ENCODE measurements at places on chromosomes 7 and 10.
A peak's percentile ranks its signal among the peaks of the same experiment; 100 is the strongest.

DNA sequence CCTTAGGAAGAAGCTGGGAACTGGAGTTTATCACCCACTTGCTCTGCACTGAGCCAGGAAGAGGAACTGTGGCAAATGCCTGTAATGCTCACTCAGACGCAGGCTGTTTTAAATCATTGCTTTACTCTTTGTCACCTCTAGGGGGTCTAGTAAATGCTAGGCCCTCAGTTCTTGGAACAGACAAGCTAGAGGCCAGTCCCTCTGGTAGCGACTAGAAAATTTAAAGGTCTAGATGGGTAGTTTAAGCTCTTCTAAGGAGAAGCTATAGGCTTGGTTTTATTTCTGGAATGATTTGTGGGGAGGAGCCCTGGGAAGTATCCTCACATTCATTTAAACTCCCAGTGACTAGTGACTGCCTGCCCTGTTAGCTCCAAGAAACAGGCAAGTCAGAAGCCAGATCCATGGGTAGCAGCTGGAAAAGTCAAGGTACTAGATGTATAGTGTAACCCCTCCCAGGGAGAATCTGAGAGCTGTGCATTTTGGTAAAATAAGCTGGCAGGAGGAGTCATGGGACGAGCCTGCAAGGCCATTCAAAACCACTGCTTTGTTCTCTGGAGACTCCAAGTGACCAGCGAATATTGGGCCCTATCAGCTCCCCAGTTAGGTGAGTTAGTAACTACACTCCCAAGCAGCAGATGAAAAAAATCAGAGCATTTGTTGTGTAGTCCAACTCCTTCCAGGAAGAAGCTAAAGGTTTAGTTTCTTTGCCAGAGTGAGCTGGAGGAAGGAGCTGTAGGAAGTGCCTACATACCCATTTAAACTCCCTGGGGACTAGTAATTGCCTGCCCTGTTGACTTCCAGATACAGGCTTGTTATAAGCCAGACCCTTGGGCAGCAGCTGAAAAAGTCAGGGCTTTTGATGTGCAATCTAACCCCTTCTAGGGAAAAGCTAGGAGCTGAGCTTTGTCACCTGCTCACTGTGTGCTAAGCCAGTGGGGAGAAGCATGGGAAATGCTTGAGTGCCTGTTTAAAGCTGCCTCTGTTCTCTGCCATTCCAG is 68.9 kb downstream of the DYNC1I1 start:
- peak; percentile 52 for DNase-seq

DNA sequence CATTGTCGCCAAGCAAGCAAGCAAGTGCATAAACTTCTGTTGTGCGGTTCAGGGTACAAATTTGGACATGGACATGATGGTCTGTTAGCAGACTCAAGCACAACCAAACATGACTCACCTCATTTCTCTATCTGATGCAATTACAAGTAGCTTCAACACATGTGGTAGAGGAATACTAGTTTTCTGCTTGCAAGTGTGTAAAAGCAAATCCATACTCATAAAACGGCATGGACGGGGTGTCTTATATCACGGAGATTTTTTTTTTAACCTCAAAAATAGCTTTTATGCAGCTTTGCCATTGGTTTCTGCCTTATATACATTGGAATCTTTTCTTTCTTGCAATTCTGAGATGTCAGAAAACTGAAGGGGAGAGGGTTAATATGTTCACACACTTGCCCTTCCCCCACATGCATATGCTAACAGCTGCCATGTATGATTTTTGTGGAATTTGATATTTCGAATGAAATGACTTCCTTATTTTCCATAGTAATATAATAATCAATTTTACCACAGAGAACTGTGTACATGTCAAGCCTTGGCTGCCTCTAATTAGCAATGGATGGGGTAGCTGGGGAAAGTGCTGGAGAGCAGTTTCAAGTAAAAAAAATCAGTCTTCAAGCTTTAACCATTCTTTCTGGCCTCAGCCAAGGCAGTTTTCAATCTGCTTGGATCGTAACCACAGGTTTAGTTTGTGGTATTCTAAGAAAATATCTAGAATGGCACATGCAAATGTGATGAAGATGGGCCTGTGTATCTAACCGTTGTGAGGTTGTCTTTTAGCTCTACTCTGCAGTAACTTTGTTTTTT is 106.0 kb upstream of the PDCD4 start:
- peak; percentile 71 for DNase-seq

DNA sequence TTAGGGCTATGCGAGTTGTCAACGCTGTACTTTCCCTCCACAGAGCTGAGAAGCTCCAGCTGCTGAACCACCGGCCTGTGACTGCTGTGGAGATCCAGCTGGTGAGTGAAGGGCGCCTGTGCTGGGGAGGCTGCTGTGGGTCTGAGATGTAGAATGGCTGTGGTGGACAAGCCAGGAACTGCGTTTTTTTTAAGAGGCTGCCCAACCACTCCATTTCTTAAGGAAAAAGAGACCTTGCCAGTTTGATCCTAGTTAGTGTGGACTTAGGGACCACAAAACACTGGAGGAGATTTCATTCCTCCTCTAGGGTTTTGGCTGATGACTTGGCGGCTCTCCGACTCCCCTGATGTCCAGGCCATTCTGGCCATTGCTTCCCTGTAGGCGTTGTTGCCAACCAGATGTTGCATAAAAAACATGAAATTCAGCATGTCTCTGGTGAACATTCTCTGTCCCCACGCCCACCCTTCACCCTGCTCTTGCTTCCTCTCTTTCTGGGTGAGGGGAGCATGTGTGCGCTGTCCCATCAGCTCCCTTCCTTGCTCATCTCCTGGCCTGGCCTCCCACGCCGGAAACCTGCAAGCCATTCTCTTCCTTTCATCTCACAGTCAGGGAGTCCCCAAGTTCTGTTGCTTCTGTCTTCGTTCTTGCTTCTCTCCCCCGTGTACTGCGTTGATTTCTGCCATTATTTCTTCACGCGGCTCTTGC is 30.9 kb downstream of the CRCP start:
- no peak for DNase-seq

DNA sequence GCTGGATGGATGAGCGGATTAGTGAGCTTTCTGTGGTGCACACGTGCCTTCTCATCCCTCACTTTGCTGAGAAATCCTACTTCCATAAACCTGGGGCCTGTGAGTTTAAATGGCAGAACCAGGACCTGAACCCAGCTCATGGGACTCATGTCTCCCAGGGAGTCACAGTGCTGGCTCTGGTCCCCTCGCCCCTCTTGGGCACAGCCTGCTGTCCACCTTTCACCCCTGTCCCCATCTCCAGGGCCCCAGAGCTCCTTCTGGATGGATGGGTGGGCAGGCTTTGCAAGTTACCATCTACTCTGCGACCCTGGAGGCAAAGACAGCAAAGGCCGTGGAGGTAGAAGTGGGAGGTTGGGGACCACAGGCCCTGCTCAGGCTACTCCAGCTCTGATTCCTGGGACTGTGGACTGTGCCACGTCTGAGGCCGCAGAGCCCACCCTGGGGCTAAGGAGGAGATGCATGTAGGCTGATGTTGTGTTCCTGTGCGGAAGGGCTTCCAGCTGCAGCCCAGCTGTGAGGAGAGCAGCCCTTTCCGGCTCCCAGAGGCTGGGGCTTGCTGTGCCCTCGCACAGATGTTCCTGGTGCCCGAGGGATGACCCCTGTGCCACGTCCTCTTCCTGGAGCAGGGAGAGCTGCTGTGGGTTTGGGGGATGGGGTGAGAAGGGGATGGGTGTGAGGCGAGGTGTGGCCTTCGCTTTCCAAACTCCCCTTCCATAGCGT is 40.3 kb downstream of the PRF1 start:
- no peak for DNase-seq

DNA sequence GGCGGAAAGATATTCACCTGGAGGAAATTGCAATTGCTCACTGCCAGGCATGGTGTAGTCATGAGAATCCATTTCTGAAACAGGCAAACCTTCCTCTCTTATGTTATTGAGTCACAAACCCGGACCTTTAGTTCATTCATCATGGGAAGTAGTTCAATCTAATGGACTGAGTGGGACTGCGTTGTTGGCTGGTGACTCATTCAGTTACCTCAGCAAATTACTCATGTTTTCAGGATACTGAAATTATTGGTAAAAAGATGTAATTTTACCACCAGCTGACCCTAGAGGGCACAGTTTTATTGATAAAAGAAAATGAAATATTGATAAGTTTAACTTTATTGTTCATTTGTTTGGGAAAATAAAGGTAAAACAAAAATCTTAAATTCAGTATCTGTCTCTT is 1194.4 kb upstream of the SORCS1 start:
- peak; percentile 91 for DNase-seq

DNA sequence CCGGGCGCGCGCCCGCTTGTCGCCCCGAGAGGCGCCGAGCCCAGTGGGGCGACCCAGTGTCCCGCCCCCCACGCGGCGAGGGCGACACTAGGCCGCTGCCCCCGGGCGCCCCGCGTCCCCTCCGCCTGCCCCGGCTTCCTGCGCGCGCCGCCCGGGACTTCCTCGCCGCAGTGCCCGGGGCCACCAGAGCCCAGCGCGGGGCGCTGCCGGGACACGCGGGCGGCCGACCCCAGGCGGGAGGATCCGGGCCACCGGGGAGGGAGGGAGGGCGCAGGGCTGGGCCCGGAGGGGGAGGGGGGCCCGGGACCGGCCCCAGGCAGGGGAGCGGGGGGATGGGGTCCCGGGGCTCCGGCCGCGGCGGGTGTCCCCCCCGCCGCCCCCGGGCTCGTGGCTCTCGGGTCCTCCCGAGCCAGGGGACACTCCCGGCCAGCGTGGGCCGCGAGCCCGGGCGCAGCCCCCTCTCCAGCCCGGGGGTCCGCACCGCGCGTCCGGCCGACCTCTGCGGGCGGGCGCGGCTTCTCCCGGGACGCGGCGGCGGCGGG is 435 bp upstream of the PWWP2B start:
- peak; percentile 79 for DNase-seq

GRCh38 chr10:35213699-35214098 is 87.1 kb downstream of the CREM start:
- no peak for DNase-seq

- DNase-seq, result no peak
Measured at GRCh38 chr10:89206402-89207180, 526 bp downstream of the CH25H start.

DNA sequence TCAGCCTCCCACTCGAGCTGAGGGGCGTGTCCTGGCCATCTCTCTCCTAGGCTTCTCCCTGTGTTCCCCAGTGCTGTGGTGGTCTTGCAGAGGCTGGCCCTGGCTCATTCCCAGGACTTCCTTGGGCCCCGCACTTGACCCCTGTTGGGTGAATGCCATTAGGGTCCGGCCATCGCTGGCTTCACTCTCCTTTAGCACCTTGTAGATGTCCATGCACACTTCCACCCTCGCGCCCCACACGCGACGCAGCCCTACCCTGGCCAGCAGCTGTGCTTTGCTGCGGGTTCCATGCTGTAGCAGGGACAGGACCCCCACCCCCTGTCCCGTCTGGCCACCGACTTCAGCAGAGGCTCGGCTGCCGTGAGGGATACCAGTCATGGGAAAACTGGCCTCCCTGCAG is 46.3 kb downstream of the PITRM1 start:
- DNase-seq, result no peak

DNA sequence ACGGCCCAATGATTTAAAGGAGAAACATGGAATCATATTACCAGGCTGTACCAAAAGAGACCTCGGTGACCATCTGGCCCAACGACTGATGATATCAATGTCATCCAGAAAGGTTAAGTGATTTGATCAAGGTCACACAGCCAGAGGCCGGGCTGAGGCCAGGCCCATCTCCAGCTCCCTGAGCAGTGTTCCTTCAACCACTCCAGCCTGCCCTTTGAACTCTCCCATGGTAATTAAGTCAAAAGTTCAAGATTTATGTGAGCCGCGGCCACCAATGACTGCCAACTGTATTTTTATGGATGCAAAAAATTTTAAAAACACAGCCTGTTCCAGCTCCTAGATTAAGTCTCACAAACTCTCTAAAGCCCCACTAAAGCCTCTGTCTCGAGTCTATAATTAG is 41.8 kb downstream of the FGFR2 start:
- no peak for DNase-seq

- DNase-seq, result no peak
Measured at GRCh38 chr7:30450240-30450982, 28.2 kb downstream of the NOD1 start.

DNA sequence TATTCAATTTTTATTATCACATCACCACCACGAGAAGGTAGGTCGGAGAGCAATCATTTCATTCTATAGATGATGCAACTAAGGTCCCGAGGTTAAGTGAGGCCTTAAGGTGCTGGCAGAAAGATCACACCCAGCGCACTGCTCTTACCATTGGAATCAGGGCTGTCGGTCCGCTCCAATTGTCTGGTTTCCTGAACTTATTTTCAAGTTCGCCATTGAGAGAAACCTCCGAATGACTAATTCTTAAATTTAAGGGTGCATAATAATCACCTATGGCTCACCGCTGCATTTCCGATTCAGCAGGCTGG is 625 bp upstream of the GSTO2 start:
- peak; percentile 35 for DNase-seq

DNA sequence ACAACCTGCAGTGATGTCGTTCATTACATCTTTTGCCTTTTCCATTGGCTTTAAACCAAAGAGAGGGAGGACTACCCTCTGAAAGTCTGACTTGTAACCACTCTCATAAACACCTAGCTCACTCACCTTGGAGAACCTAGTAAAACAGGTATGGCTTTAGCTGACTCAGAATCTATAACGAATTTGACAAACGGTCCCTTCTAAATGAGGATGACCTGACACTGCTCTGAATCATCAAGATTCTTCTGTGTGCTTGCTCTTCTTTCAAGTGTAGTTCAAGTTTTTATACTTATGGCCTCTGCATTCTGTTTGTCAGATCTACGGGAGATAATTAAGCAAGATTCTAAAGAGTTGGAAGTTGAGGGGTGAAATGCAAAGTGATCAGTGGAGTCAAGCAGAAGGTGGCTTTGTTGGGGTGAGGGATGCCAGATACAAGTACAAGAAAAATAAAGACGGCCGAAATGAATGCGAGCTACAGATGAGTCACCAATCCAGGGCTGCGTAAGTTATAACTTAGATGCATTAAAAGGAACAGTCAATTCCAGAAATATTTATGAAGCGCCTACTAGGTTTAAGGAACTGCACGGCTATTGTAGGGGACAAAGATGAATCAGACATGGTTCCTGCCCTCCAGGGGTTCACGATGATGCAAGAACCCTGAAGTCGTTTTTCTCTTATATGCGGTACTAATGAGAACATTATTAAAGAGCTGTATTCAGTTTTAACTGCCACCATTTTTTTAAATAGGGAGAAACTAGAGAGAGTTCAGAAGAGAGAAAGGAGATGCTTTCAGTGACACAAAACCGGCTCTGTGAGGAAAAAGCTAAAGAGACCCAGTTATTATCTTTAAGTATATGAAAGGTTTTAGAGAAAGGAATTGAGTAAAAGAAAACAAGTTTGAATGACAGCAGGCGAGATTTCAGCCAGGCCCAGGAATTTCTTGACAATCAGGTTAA is 6.5 kb downstream of the HIPK2 start:
- peak; percentile 62 for DNase-seq

GRCh38 chr10:670038-670437 is 19.4 kb downstream of the DIP2C start:
- DNase-seq, result no peak
